ENCODE measurements at places on chromosomes 12 and 14.

DNA sequence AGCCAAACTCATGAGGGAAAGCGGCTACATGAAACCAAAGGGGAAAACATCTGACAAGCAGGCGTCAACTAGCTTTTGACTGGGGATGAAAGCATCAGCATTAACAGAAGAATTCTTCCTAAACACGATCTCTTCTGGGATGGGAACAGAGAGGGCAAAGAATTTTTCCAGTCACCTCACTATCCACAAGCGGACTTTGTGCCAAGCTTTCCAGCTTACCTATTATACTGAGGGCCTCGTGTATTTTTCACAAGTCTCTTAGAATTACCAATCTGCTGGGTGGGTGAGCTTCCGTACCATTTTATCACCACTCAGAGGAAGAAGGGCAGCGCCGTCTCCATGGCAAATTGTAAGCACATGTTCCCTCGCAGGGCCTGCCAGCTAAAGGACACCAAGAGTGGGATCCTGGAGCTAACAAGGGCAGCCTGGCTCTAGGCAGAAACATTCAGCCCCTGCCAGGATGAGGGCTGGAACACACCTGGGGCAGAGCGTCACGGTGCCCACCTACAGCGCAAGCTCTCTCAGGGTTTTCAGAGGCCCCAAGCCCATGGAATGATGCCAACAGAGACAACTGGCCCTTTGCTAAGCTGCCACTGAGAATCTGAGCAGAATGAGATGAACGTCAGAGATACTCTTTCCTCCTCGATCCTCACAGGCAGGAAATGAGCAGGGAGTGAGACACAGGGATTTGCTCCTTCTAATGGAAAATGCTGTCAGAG lies 74.6 kb downstream of the CHGA start:
- no peak for DNase-seq

DNA sequence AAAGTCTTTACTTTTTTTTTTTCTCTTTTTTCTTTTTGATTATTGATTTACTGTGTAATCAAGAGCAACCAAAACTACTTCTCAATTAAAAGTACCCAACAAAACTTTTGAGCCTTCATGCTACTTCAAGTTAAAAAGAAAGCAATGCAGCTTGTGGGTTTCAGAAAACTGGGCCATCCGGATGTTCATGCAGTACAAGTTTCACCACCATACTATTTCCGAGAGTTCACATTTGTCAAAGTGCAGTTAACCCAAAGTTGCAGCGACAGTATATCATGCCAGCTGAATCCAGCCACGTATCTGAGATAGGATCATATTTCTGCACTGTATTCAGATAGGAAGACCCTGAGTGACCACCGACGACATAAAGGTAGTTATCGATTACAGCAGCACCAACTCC lies 33.0 kb downstream of the KLHL28 start:
- no peak for DNase-seq

DNA sequence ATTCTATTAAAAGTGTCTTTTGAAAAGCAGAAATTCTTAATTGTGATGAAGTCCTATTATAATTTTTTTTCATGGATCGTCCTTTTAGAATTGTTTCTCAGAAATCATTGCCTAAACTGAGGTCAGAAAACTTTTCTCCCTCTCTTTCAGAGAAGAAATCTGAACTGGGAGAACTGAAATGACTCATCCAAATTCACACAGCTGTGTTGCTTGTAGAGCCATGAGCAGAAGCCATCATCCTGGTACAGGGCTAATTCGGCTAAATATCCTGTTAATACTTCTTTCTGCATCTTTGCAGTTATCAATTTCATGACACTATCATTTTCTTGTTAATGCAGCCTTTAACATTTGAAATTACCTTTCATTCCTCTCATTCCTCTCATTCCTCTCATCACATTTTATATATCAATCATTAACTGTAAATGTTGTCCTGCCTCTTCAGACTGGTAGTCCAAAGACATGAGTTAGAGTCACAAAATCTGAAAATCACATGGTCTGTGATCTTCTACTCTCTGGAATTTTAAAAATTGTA lies 15.5 kb downstream of the SLC15A5 start:
- DNase-seq, result no peak

- no peak for DNase-seq
Observed at GRCh38 chr14:92958373-92959188, 35.6 kb downstream of the CHGA start.

GRCh38 chr14:94643316-94644101 lies 31.3 kb downstream of the SERPINA3 start:
- no peak for DNase-seq

GRCh38 chr12:69792533-69792932 lies 32.5 kb upstream of the MYRFL start:
- no peak for DNase-seq

DNA sequence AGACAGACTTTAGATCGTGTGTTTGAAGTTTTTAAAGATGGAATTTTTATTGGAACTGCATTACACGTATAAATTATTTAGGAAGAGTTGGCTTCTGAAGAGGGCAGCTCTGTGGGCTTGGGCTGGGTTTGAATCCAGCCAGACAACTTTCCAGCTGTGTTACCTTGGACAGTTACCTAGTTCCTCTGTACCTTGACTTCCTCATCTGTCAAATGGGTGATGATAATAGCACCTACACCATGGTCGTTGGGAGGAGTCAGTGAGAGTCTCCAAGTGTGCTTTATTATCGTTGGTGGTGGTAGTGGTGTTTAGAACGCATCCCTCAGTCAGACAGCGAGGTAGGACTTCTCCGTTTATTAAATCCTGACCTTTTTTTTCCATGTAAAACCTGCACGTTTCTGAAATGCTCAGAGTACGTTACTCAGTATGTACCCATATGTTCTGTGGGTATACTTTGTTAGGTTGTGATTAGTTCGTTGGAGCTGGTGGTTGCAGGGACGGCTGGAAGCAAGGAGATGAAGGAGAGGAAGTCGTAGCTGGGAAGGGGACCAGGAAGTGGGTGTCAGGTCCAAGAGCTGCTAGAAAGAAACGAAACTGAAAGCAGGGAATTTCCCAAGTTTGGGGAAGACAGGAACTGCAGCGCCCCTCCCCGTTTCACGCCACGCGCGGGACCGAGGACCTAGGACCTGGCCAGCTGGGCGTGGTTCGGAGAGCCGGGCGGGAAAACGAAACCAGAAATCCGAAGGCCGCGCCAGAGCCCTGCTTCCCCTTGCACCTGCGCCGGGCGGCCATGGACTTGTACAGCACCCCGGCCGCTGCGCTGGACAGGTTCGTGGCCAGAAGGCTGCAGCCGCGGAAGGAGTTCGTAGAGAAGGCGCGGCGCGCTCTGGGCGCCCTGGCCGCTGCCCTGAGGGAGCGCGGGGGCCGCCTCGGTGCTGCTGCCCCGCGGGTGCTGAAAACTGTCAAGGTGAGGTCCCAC lies at the start of gene OAS3:
Gene OAS3 (plus strand): TSS at position 734 of the 979 bp plus-strand sequence. CDS start 57 bp downstream, at position 791.
- peak; percentile 76 for DNase-seq

GRCh38 chr14:24565766-24566165 lies 10.3 kb downstream of the CTSG start:
- DNase-seq, result no peak

- DNase-seq, result peak; percentile 34
Observed at GRCh38 chr14:50619569-50620141, 48.5 kb downstream of the SAV1 start.

DNA sequence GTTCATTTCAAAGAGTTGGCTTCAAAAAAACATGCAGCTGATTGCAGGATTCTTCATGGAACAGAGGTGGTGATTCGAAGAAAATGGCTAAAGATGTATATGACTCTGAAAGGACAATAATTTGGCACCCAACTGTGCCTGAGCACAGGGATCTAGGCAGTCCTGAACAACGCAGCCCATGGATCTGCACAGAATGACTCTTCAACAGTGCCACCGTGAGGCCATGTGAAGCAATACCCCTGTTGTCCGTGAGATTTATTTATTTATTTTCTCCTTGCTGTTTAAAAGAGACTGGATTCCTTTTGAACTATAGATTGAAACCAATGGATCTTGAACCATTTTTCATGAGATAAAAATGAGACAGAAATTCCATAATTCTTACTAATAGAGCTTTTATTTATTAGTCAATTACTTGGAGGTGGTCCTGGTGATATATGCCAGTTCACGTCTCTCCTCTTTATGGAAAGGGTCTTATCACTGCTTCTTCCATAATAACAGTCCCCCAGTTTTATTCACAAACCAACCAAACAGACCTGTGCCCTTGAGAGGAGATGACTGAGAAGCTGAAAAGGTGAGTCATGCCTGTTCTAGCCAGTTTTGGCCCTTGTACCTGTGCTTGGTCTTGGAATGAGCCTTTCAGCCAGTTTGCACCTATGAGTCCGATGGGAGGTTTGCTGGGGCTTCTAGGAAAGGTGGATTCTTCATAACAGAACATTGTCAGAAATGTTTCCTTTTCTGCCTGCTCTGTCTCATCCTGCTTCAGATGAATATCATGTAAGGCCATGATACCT lies 1598.3 kb downstream of the AACS start:
- DNase-seq, result no peak

DNA sequence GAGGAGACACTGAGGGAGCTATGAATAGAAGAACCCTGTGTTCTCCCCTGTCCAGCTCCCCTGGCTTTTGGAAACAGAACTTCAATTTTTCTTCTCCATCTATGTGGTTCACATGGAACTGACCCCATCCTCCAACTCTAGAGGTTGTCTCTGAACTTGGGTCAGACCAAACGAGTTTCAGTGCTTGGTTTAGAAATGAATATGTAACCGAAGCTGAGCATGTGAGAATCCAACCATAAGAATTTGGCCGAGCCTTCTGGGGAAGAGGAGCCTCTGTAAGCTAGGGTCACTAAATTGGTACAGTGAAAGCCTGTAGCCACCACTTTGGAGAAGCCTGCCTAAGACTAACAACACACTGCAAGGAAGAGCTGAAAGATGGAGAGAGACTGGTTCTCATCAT lies 464.4 kb downstream of the ZFP36L1 start:
- DNase-seq, result no peak

GRCh38 chr12:111181143-111181726 lies 187.7 kb downstream of the PHETA1 start:
- peak; percentile 33 for DNase-seq

DNA sequence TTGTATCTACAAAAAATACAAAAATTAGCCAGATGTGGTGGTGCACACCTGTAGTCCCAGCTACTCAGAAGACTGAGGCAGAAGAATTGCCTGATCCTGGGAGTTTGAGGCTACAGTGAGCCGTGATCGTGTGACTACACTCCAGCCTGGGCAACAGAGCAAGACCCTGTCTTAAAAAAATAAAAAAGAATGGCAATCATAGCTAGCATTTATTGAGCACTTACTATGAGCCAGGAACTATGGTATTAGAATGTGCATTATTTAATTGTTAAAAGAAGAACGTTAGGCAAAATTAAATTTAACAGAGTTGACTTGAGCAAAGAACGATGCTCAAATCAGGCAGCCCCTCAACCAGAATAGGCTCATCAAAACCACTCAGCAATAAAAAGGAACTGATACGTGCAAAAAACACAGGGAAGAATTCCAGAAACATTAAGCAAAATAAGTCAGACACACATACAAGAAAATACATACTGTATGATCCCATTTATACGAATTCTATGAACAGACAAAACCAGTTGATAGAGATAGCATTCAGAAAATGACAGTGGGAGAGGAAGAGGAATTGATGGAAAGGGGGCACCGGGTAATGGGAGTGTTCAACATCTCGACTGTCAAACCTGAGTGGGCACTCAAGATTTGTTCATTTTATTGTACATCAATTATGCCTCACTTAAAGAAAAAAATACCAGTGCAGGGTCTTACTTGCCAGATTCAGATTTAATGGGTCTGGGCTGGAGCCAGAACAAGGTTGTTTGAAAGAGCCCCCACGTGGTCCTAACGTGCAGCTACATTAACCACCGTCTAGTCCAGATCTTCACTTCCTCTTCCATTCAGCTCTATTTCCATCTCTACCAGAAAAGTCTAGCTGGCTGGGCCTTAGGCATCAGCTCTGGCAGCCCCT lies 8.0 kb downstream of the SCNN1A start:
- no peak for DNase-seq

DNA sequence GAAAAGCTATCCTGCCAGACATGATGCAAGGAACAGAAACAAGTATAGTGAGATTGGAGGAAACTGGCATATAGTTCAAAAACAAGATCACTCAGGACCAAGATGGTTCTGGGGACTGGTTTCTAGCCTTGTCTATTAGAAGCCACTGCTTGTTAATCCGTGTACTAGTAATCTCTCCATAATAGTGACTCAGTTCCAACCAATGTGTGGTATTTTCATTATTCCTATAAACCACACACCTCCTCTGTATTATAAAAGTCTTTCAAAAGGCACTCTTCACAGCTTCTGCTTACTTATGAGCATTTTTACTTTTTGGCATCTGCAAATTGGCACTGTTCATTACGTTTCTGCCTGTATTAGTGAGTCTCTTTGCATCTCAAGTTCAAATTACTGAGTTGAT lies 140.3 kb downstream of the SLC6A15 start:
- DNase-seq, result no peak

DNA sequence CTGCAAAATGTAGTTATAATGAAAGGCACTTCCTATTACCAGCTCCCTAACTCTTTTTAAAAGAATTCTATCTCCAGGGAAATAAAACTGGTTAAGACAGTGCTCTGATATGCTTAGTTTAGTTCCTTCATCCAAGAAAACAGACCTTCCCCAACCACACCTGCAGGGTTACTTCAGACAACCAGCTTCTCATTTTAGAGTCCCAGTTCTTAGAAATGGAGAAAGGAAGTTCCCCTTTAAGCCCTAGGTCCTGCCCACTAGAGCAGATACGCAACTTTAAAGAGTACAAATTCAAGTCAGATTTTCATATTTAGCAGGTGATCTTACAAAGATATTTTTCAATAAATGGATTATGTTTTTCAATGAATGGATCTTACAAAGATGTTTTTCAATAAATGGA lies 4.4 kb upstream of the WSB2 start:
- DNase-seq, result no peak

- DNase-seq, result no peak
Observed at GRCh38 chr12:72485017-72485701, 213.0 kb downstream of the TRHDE start.

GRCh38 chr12:43711348-43711747 lies 47.2 kb downstream of the PUS7L start:
- no peak for DNase-seq

- no peak for DNase-seq
Observed at GRCh38 chr12:53402871-53403270, 20.8 kb upstream of the AMHR2 start.

DNA sequence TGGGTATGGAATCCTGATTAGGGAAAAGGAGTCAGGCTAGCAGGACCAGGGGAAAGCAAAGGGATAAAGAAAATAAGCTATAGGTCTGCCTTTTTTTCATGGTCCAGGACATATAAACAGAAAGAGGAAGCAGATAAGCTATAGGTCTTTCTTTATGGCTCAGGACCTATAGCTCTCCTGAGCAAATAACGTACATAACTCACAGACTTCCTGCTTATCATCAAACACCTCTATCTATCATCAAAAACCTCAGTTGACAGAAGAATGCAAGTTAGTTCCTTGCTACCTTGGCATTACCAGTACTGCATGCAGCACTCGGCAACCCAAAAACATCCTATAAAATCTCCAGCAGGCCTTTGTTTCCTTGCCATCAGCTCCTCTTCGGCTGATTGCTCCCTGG lies 238.7 kb upstream of the OR4E1 start:
- no peak for DNase-seq

DNA sequence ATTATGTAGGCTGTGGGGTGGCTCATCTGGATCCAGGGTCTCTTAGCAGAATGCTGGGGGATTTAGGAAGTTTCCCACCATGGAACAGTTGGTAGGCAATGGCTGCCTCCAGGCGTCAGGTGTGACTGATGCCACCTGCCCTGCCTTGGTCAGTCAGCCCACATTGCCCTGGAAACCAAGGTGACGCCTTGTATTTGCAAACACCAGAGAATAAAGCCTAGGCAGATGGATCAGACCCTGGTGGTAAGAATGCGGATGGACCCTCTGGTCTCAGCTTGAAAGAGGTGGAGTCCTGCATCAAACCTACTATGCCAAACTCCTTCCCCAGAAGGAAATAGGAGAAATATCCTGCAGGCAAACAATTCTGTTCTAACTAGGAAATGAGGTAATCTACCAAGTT lies 38.2 kb downstream of the NCKAP5L start:
- no peak for DNase-seq

Data from HTR-8/SVneo (cell line).